Panc1 (cell line): ENCODE measurements at places on chromosomes 2 and 18. TPM values are rescaled to one million over a fixed set of nuclear protein-coding genes. Genes with fewer than 3 reads are reported as not detected.
A peak's percentile ranks its signal among the peaks of the same experiment; 100 is the strongest.

The TPO gene
- not detected for total RNA-seq

The PTH2R gene
- total RNA-seq, result 0.10 TPM

The RAPGEF4 gene
- total RNA-seq, result 0.62 TPM

The METTL21A gene
- 20.9 TPM for total RNA-seq

The MTLN gene
- total RNA-seq, result 84.3 TPM

The CFC1 gene
- total RNA-seq, result not detected

The TXNL4A gene
- total RNA-seq, result 416 TPM

The PCARE gene
- total RNA-seq, result not detected

The RAB12 gene
- total RNA-seq, result 35.7 TPM

The CXXC1 gene
- total RNA-seq, result 60.8 TPM

The ANKRD62 gene
- total RNA-seq, result not detected

The GCFC2 gene
- total RNA-seq, result 26.3 TPM

The UGT1A10 gene
- total RNA-seq, result not detected

The MBOAT2 gene
- total RNA-seq, result 34.8 TPM

The ANKRD30BL gene
- total RNA-seq, result not detected

The GPR39 gene
- total RNA-seq, result 9.0 TPM

The LIMS4 gene
- total RNA-seq, result 0.51 TPM

- DNase-seq, result no peak
Measured at GRCh38 chr2:128876986-128877983, 558.6 kb upstream of the HS6ST1 start.

GRCh38 chr2:105725388-105725787 is 19.3 kb upstream of the NCK2 start:
- no peak for DNase-seq

GRCh38 chr18:50726960-50727589 is 92.7 kb downstream of the MRO start:
- DNase-seq, result no peak

DNA sequence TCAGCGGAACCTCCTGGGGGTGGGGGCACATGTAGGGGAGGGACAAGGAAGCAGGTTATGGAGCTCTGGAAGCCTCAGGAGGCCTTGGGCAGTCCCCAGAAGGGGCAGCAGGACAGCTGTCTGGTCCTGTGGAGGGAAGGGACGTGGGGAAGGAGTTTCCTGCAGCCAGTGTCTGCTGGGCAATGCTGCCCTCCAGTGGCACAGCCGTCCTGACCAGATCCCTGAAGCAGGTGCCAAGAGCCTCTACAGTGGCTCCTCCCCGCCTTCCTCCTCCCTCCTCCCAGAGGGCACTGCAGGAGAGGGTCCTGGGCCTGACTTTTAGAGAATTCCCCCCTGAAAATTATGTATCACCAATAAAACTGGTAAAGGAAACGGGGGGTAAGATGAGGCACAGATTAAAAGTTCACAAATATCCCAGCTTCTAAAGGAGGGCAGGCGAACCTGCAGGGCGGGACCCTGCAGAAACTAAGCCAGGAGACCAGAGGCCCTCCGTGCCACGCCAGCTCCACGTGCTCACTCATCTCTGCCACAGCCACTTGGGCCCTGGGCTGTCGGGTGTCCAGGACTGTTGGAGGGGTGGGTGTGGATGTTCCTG is 258.5 kb downstream of the TWIST2 start:
- peak; percentile 2 for DNase-seq

DNA sequence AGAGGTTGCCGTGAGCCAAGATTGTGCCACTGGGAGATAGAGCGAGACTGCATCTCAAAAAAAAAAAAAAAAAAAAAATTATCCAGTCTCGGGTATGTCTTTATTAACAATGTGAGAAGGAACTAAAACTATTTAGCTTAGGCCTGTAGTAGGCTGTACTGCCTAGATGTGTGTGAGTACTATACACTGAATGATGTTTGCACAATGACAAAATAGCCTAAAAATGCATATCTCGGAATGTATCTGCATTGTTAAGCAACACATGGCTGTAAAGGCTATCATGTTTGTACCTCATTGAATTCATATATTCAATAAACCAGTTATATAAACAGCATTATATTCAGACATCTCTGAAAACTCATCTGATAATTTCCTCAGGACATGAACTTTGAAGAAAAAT is 191.2 kb upstream of the SESTD1 start:
- no peak for DNase-seq

DNA sequence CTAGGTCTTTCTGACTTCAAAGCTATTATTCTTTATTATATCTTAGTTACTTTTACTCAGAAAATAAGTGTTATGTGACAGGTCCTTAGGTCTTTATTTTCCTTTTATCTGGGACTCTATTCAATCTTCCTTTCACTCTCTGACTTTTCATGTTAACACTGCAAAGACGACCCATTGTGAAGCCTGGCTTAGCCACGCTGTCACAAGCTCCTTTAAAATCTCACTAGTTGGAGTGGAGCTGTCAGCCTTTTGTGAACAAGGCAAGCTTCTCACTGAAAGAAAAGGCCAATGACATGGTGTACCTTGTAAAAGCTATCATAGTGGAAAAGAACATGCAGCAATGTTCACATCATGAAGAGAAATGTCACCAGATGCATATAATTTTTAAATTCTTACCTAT is 1130.7 kb upstream of the FAM98A start:
- no peak for DNase-seq

DNA sequence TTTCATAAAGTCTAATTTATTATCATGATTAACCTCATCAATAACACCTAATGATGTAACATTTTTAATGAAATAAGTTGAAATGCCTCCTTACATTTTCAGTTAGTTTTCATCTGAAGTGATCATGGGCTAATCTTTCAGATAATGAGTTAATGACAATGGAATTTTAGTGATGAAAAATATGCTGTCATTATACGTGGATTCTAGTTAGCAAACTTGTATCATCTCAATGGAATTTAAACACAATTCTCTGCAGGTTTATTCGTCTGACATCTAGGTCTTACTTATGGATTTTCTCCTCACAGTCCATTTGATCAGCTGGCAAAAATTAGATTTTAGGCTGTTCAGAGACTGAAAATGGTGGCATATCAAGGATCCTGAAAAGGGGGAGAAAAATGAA is 885.0 kb downstream of the SLC4A3 start:
- DNase-seq, result no peak

DNA sequence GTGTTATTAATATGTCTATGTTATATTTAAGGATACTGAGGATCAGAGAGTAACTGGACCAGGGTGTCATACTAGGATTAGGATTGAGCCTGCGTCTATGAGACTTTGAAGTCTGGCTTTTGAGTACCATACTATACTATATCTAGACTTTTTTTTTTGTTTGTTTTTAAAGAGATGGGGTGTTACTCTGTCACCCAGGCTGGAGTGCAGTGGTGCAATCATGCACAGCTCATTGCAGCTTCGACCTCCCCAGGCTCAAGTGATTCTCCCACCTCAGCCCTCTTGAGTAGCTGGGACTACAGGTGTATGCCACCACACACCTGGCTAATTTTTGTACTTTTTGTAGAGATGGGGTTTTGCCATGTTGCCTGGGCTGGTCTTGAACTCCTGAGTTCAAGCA is 66.2 kb upstream of the MAP4K3 start:
- no peak for DNase-seq

DNA sequence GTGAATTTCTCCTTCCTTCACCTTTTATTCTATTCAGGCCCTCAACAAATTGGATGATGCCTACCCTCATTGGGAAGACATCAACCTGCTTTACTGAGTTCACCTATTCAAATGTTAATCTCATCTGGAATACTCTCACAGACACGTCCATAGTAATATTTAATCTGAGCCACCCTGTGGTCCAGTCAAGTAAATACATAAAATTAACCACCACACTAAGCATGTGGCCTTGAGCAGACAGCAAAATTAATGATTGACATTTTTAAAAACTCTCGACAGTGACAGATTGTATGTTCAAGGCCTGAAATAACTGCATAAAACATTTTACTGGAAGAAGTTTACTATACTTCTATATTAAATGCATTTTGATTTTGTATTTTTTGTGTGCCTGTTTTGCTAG is 540.6 kb upstream of the GCFC2 start:
- DNase-seq, result no peak

- no peak for DNase-seq
Measured at GRCh38 chr18:70382017-70382416, 93.2 kb downstream of the SOCS6 start.

- no peak for DNase-seq
Measured at GRCh38 chr2:204060841-204061240, 124.3 kb downstream of the ICOS start.

DNA sequence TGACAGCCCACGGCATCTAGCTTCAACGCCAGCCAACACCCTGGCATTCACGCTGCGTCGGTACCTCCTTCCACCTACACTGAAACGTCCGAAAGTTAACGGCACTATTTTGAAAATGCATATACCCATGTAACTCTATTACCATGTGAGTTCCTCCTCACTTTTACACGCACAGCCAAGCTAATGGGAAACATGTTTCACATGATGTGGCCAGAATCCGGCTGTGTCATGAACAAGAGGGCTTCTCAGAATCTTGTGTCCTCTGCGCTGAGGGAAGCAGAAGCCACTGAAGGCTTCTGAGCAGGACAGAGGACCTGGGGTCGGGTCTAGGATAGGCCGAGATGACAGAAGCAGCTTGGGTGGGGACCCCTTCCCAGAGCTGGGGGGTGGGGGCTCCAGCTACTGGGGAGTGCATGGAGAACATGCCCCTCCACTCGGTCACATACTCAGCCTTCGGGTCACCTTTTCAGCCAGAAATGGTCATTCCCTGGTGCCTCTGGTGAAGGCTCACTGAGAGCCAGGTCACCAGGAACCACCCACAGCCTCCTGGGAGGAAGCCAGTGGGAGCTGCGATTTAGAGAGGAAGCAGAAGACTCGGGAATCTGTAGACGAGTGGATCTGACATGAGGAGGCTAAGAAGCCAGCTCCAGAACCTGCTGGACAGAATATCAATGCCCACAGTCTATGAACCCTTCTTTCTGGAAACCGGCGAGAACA is 41.5 kb downstream of the HDAC4 start:
- no peak for DNase-seq

DNA sequence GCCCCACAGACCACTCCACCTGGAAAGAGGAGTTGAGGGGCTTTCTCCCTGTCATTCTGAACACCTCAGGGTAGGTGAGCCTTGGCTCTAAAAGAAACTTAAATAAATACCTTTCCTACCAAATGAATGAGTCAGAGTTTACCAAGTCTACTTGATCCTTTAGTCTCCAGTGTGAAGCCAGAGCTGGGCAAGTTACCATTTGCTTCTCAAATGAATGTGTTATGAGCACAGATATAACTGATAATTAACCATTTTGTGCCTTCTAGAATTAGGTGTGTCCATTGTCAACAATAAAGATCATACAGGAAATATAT is 347.7 kb downstream of the KIAA1328 start:
- no peak for DNase-seq

GRCh38 chr18:39434223-39434920 is 1868.8 kb upstream of the CELF4 start:
- no peak for DNase-seq

DNA sequence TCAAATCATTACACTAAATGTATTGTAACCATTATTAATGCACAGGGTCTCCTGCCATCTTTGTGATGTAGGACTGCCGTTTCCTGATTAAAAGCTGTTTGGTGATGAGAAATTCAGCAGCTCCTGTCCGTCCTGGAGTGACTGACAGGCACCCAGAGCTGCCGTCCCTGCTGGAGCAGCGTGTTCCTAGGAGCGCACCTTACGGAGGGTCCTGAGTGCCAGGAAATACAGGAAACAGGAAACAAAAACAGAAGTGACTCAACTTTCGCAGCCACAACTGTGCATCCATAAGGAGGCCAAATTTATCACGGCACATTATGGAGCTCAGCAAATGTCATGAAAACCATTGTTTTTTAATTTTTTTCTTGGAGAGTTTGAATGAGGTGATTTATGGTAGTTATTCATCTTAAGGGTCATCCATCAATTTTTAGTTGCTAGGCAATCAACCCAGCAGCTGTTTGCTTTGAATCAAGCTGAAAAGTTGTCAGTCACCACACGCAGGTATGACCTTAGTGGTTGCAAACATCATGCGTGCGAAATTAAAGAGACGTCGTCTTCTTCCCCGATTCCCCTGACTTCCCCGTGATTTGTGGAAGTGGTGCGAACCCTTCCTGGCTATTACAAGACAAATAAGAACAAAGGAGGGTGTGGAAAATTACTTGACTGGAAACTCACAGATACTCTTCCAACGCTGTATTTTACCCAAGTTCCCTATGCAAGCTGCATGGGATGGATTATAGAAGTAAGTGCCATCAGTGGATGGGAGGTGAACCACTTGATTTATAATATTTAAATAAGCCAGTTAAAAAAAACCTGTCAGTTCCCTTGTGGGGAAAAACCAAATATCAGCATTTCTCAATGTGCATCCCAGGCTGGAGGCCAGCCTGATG is 19.8 kb downstream of the TSHZ1 start:
- DNase-seq, result no peak

GRCh38 chr2:222722327-222722946 is 51.0 kb downstream of the MOGAT1 start:
- DNase-seq, result no peak

GRCh38 chr2:69253112-69253511 is 133.9 kb downstream of the GFPT1 start:
- no peak for DNase-seq

GRCh38 chr2:136185981-136186776 is 68.2 kb upstream of the CXCR4 start:
- DNase-seq, result no peak

GRCh38 chr2:176293334-176293733 is 24.1 kb downstream of the MTX2 start:
- DNase-seq, result no peak

- no peak for DNase-seq
Measured at GRCh38 chr2:42607101-42607637, 38.7 kb downstream of the MTA3 start.

GRCh38 chr2:83142934-83143333 is 1316.1 kb downstream of the SUCLG1 start:
- no peak for DNase-seq

- DNase-seq, result no peak
Measured at GRCh38 chr18:22728481-22729105, 204.5 kb upstream of the RBBP8 start.

- no peak for DNase-seq
Measured at GRCh38 chr2:45083175-45083574, 73.9 kb upstream of the SIX2 start.

GRCh38 chr2:207394203-207394781 is 135.5 kb upstream of the CREB1 start:
- DNase-seq, result no peak

DNA sequence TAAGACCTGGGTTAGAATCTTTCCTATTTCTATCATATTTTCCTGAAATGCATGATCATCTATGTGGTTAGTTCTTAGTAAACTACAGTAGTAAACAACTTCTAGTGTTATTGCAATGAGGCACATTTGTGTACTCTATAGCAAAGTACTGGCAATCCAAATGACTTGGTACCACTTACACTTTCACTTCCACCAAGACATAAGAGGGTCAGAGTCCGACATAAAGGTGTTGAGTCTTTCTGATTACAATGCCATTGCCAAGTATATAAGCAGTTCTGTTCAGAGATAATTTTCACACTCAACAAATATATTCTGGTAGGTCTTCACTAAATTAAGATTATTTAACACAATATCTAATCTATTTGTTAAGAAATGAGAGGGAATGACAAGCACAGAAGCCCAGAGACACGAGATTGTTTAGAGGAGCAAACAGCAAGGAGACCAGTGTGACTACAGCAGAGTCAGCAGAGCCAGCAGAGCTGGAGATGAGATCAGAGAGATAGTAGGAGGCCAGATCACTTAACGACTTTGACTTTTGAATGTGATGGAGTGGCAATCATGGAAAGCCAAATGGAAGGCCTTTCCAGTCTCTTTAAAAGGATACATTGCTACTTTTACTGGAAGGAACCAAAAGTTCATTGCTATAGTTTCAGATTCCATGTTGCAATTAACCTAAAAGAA is 27.5 kb downstream of the SOS1 start:
- DNase-seq, result no peak

GRCh38 chr2:159850789-159851188 is 52.8 kb upstream of the CD302 start:
- no peak for DNase-seq
